Occipital lobe (tissue), 3 donors: ENCODE measurements at places on chromosomes 3 and 15. TPM values are rescaled to one million over a fixed set of nuclear protein-coding genes. Genes with fewer than 3 reads are reported as not detected.

The ALDH1L1 gene
- 2.7 TPM for total RNA-seq

- no peak for DNase-seq
Observed at GRCh38 chr3:27643355-27643754, 78.8 kb downstream of the EOMES start.

GRCh38 chr3:106619-107018 lies 89.9 kb upstream of the CHL1 start:
- DNase-seq: no peak

DNA sequence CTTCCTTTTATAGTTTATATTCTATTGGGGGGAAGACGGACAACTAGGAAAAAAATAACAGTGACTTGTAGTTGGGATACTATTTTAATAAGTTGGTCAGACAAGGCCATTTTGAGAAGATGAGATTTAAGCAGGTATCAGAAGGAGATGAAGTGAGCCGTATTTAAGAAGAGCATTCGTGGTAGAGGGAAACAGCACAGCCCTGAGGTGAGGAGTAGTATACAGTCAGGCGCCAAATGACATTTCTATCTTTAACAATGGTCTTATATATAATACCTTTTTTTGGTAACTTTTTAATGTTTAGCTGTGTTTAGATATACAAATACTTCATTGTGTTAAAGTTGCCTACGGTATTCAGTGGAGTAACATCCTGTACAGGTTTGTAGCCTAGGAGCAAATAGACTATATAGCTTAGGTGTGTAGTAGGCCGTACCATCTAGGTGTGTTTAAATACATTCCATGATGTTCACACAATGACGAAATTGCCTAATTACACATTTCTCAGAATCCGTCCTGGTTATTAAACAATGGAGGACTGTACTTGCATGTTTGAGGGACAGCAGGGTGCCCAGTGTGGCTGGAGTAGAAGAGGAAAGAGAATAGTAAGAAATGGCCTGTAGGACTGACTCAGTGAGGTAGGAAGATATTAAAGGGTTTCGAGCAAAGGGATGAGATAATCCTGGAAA lies 1.6 kb downstream of the NKTR start:
- no peak for DNase-seq

- DNase-seq: no peak
Observed at GRCh38 chr15:61524086-61524485, 295.0 kb upstream of the RORA start.
